Stimulated activated CD4-positive, alpha-beta T cell treated with anti-CD3 and anti-CD28 coated beads, Interleukin-15, amount 100 ng/mL, for 48 hours (primary cell): ENCODE measurements at places on chromosomes 2 and 18.

- no peak for DNase-seq
These were observed 995 bp downstream of the TMEM127 start for GRCh38 chr2:96264656-96265348.

GRCh38 chr2:113930448-113930847, 40.6 kb downstream of the ACTR3 start:
- DNase-seq: no peak

- no peak for DNase-seq
These were observed 38.5 kb downstream of the REV1 start for GRCh38 chr2:99451280-99451679.

DNA sequence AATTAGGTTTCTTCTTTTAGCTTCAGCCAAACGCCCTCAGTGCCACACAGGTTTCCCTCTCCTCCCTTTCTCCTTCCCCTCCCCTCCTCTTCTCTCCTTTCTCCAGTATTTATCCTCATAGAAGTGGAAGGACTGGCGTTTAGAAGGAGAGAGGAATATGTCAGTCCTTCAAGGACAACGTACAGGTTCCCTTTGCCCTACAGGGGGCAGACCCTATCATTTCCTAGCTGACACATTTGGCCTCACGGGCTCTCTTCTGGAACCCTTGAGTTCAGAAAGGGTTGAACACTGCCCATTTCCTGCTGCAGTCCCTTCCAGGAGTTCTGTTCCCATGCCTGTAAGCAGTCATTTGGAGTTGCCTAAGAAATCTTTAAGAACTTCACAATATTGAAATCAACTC, 46.1 kb downstream of the CDCA7 start:
- no peak for DNase-seq

- no peak for DNase-seq
These were observed 4.5 kb upstream of the SFTPB start for GRCh38 chr2:85672456-85672855.

DNA sequence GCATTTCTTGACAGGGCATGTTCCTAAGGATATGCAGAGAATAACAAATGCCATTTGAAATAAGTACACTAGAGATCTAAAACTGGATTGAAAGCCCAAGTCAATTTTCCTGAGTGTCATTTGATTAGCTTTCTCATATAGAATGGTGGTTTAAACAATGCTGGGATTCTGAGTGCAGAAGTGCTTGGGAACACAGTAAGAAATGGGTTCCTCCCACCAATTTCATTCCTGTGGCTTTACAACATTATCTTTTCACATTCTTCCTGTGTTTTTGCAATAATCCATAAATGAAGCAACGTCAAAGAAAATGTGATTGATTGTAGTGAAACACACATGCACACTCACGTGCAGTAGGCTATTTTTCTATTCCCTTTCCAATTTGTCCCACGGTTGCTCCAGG, 1858.4 kb upstream of the PIK3C3 start:
- DNase-seq: no peak

DNA sequence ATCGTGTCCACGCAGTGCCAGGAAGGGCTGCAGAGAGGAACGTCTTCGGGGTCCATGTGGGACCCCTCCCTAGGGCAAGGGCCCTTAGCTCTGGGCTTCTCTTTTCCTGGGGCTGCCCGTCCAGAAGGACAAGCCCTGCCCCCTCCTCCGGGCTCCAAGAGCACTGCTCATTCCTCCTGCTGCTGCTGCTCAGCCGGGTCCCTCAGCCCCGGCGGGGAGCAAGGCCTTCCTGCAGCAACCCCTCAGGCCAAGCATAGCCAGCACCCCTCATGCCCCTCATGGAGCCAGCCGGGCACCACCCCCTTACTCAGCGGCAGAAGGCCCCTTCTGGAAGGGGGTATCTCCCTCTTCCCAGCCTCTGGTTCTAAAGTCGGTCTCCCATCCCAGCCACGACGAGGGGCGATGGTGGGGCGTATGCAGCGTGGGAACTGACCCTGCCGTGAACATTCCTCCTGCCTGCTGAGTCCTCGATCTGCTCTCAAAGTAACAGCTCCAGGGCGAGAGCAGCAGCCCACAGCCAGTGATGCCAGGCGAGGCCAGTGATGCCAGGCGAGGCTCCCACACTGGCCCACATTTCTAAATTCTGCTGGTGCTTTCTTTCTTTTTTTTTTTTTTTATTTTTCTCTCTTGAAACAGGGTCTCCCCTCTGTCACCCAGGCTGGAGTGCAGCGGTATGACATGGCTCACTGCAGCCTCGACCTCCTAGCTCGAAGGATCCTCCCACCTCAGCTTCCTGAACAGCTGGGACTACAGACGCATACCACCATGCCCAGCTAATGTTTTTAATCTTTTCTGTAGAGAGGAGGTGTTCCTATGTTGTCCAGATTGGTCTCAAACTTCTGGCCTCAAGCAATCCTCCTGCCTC, 99.7 kb downstream of the HDAC4 start:
- no peak for DNase-seq

DNA sequence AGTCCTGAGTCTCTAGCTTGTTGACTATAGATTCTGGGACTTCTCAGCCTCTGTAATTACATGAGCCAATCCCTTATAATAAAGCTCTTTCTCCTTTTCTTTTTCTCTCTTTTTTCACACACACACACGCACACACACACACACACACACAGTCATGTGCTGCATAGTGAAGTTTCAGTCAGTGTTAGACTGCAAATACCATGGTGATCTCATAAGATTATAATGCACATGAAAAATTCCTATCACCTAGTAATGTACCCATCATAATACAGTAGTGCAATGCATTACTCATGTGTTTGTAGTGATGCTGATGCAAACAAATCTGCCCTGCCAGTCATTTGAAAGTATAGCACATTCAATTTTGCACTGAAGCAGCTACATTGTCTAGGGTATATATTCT, 558.2 kb downstream of the SUCLG1 start:
- no peak for DNase-seq

DNA sequence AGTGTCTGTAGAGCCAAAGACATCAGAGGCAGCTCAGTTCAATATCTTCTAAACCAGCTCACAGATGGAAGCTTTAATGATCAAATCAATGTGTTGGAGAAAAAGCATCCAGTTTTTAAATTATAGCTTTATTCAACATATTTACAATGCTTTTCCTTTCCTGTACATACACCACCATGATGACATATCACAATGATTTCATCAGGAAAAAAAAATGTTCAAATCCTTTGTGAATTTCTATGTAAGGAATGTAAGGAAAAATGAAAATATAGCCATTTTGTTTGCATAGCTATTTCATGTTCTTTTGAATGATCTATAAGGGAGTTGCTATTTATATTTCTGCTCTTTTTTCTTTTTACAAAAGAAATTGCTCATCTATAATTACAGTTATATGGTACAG, 134.7 kb upstream of the CDH20 start:
- no peak for DNase-seq

DNA sequence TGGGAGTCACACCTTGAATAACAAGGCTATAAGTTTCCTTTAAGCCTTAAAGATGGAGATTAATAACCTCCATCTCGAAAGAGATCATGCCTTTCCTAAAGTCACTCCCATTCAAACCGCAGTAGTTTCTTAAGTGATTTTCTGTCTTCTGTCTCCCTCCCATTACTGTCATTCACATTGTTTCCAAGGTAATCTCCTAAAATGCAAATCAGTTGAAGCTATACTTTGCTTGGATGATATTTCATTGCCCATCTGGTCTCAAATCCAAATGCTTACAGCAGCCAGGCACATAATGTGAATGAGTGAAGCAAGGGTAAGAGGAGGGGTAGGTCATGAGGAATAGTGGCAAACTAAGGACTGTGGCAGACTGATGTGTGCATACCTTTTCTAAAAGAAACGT, 116.4 kb downstream of the CCDC141 start:
- no peak for DNase-seq

- no peak for DNase-seq
These were observed 1.4 kb downstream of the CAD start for GRCh38 chr2:27218614-27219013.

GRCh38 chr2:66846887-66847286, 412.0 kb downstream of the MEIS1 start:
- no peak for DNase-seq

- DNase-seq: no peak
These were observed 568.5 kb downstream of the CMPK2 start for GRCh38 chr2:6297238-6297637.

DNA sequence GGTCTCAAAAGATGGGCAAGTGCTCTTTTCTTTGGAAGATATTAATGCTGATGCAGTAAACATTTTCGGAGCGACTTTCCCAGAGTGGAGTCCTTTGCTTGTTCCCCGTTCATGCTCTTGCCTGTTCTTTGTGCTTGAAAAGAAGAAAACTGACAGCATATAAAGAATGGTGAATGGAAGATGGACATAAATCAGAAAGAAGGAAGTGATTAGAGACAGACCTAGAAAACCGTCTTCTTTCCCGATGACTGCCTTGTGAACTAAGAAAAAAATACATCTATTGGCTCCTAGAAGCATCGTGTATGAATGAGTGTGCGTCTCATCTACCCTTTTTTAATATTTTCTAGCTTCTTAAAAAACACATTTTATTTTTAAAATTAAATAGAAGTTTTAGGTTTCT, 740.1 kb upstream of the FANCL start:
- no peak for DNase-seq

DNA sequence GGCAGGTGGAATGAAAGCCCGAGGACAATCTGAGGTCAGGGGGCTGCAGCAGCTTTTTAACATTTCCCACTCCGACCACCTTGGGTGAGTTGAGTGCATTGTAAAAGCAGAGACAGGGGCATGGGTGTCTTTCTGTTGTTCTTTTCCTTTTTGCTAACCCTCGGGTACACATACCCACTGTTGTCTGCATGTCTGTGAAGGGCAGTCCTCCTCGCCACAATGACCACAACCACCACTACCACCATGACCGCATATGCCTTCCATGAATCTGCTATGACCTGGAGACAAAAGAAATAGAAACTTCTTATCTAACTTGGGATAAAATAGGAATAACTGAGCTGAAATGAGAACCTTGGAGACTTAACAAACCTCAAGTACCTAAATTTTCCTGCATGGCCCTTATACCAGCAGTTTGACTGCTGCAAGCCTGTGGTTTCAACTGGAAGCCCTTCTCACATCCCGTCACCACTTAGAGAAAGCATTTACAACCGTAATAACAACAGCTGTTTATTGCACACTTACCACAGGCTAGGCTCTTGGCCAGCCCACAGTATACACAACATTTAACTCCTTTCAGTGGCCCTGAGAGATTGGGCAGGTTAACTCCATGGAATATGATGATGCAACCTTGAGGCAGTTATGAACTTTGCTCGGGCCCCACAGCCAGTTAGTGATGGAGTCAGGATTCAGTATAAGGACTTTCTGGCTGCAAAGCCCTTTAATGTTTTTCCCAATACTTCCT, 80.3 kb downstream of the GYPC start:
- DNase-seq: no peak

GRCh38 chr2:116859708-116860107, 954.8 kb upstream of the DDX18 start:
- no peak for DNase-seq

DNA sequence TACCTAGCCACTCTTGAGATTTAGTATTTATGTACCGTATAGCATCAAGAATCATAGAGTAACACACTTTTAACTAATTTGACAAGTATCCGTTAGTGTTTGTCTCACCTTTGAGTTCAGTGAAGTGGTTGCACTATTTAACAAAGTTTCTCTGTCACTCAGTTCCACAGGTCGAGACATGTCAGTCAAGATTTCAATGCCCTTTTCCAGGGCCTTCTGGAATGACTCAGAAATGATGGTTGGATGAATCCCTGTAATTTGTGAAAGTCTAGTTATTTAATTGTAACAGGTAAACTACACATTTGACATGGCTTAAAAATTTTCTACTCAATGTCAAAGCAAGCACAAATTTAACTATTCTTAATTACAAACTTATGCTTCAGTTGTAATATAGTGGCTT, 9.7 kb downstream of the CCT4 start:
- no peak for DNase-seq

DNA sequence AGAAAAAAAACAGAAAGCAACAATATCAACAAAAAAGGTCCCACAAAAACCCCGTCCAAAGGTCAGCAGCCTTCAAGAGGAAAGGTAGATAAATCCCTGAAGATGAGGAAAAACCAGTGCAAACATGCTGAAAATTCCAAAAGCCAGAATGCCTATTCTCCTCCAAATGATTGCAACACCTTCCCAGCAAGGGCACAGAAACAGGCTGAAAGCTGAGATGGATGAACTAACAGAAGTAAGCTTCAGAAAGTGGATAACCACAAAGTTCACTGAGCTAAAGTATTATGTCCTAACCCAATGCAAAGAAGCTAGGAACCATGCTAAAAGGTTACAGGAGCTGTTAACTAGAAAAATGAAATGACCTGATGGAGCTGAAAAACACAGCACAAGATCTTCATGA, 226.4 kb upstream of the DSEL start:
- DNase-seq: no peak

GRCh38 chr2:148527488-148528340, 116.8 kb upstream of the EPC2 start:
- no peak for DNase-seq

- DNase-seq: no peak
These were observed 191.6 kb downstream of the SEPTIN10 start for GRCh38 chr2:109422071-109422757.

DNA sequence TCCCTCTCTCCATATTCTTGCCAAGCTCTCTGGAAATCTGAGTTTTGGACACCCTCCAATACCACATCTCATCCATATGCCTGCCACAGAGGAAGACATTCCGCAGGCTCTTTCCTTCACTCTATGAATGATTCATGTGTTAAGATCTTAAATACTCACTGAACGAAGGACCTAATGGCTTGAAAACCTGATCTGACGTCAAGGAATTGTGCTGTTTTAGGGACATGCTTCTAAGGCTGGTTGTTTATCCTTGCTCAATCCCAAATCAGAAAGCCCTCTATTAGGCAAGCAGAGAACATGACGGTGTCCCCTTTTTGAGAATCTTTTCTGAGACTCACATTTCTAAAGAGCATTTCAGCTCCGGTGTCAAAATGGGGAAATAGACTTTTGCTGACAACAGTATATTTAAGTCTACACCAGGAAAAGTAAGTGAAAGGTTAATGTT, 83.7 kb upstream of the GALNT5 start:
- DNase-seq: no peak

DNA sequence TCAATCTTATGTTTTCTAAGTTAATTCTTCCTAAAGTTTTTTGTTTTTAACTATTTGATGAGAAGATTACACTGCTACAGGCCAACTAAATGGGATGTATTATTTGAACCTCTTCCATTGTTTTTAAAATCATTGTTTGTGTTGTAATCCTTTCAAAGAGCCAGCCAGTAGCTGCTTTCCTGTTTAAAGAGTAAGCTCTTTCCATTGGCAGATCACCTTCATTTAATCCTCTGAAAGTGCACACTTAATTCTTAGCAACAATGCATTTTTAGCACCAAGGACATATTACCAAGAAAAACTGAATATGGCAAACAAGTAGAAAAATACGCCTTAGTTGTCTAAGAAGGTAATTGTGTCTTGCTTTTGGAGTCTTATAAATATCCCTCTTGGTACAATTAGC, 54.0 kb downstream of the MEIS1 start:
- DNase-seq: no peak

GRCh38 chr2:162317861-162318327, 590 bp downstream of the IFIH1 start:
- DNase-seq: peak; percentile 12
